Foreskin keratinocyte (primary cell): ENCODE measurements at places on chromosomes 2 and 18.

DNA sequence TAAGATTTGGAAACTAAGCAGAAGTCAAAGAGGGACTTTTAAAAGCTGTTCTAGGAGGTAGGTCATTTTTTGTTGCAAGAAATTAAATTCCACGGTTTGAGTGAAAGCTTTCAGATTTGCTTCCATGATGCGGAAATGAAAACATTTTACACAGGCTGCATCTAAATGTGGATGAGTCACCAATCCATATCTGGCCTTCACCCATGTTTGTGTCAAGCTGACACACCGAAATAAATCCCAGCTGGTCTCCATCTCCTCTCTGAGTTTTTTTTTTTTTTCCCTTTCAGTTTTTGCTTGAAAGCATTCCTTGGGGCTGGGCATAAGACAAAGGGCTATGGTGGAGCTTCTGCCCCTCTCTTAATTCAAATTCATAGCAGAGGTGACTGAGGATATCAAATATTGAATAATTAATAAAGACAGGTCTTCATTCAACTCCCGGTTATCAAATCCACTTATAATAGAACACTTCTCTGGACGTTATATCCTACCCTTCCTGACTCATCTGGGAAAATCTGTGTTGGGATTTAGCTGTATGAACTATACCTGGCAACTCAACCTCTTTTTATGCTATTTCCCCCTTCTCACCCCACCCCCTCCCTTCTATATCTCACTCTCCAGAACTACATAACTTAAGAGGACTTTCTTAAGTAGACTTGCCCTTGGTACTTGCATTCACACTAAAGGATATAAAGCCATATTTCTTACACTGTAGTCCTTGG lies 558.3 kb upstream of the GCFC2 start:
- DNase-seq, result peak; percentile 14

GRCh38 chr18:12059334-12060181 lies 34.1 kb upstream of the ANKRD62 start:
- DNase-seq, result no peak

DNA sequence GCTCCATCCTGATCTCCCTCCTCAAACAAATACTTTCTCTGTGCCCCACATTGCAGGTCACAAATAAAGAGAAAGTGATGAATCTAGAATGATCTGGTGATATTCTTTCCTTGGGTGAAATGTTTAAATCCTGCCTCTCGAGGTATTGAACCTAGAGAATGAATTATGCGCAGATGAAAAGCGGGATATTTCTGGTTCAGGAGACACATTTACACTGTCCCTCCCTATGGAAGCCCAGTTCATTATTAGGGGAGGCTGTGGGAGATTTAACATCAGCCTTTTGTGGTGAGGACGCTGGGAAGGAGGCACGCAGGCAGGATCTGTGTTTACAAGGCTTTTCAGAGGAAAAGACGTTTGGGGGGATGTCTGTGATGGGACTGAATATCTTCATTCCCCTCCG lies 20.6 kb downstream of the MAPRE2 start:
- no peak for DNase-seq

GRCh38 chr2:207258263-207258991 lies 92.7 kb upstream of the KLF7 start:
- DNase-seq, result peak; percentile 92

- no peak for DNase-seq
Observed at GRCh38 chr2:3633982-3634595, 23.9 kb upstream of the ALLC start.

- peak; percentile 67 for DNase-seq
Observed at GRCh38 chr2:191165176-191165643, 14.4 kb upstream of the STAT4 start.

DNA sequence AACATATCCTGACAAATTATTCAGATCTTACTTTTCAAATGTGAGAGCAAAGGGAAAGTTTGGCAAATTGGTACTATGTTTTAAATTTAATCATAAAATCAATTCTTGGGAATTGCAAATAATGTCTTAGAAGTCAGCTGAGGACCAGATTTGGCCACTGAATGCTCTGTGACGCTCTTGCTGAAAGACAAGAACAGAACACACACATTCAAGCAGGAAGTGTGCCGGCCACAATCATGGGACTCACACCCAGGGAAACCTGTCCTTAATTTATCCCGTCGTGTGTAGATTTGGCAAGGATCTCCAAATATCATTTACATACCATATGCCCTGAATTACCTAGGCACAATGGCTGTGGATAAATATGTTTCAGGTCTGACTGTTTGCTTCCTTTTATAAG lies 253.1 kb downstream of the TCF4 start:
- DNase-seq, result no peak

DNA sequence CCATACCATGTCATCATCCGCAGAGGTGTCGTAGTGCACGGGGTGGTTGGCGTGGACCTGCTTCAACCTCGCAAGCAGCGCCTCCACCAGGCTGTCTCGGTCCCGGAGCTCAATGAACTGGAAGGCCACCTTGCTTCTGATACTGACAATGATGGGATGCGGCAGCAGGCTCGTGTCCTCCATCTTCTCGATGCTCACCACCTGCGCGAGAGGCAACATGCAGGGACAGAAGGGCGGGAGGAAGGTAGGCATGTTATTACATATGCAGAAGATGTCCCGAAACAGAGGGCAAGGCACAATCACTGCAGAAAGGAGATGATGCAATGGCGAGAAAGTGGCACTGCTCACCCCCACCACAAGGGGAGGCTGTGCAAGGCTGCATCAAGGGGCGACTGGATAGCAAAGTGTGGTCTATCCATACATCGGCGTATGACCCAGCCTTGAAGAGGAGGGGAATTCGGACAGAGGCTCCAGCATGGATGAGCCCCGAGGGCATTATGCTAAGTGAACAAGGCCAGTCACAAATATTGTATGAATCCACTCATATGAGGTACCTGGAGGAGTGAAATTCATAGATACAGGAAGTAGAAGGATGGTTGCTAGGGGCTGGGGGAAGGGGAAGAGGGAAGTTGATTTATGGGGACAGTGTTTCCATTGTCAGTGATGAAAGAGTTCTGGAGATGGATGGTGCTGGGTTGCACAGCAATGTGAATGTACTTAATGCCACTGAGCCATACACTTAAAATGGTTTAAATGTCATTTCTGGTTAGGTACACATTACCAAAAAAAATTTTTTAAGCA lies 36.6 kb downstream of the RPL31 start:
- DNase-seq, result peak; percentile 17

- peak; percentile 97 for DNase-seq
Observed at GRCh38 chr2:12507295-12507694, 209.4 kb upstream of the TRIB2 start.

DNA sequence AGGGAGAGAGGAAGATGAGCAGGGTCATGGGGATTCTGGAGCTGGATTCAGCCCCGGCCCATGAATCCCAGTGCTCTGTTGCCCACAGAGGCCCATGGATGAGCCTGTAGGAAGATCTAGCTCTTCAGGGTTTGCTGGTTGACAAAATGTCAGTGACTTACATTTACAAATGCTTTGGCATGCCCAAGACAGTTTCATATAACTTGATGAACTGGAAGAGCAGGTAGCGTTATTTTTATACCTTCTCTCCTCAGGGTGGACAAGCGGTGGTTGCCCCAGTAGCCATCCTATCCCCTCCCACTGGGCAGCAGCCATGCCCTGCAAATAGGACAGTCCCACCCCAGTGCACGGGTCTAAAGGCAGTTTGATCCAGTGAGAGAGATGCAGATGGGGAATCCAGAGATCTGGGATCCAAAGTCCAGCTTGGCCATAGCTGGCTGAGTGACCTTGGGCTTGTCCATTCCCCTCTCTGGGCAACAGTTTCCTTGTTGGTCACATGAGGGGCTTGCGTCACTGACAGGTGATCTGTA lies 21.5 kb upstream of the KCNK3 start:
- DNase-seq, result no peak

DNA sequence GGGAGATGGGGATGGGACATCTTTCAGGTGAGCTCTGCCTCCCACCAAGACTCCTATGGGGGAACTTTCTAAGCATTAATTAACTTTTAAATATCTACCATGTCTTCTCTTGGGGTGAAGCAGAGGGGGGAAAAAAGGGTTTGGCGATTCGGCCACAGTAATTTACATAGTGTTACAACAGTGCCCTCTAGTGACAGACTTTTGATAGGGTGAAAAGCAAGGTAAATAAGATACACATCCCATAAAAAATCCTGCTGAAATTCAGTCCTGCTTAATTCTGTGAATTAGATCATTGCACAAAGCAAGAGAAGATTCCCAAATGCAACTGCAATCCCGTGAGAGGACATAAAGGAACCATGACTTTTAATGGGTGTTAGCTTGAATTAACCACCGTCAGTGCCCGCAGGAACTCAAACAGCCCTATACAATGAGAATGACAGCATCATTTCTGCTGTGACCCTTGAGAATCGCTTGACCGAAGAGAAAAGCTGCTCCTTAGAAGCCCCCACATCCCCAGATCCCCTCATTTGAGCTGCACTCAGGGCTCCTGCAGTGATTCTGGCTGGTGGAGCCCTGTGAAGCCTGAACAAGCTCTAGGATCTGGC lies 32.8 kb downstream of the FAM124B start:
- DNase-seq, result peak; percentile 32

GRCh38 chr2:163266772-163267171 lies 428.2 kb upstream of the KCNH7 start:
- peak; percentile 94 for DNase-seq

- DNase-seq, result no peak
Observed at GRCh38 chr2:217804791-217805667, 197.8 kb downstream of the TNS1 start.

DNA sequence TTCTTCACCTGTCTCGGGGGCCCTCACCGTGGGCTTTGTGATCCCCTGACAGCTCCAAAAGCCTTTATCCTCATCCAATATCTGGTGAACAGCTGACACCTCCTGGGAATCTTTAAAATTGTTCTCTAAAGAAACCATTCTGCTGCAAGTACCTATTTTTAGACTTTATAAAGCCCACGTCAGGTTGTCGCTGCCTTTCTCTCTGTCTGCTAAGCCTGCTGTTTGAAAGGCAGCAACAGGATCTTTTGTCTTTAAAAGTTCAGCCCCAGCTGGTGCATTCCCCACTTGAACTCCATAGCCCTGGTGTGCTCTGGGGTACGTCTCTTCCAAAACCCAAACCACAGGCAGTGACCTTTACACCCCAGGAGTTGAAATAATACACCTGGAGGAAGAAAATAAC lies 145.0 kb downstream of the NEDD4L start:
- no peak for DNase-seq

DNA sequence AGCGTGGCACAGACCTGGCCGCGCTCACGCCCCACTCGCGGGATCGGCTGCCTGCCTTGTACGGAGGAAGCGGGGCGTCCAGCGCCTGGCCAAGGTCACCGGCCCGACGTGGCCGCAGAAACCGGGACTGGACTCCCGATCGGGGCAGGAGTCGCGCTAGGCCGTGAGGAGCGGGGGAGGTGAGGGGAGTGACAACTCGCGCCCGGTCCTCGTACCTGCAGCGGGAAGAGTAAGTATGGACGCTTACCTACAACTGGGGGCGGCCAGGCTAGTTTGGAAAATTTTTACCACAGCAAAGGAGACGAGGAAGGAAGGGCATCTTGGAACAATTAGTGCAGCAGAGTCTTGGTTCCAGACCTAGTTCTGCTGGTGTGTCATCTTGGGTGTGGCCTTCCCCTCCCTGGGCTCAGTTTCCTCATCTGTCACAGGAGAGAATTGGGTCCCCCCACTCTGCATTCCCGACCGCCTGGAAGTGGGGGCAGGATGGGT lies 693 bp downstream of the UBE2F start:
- DNase-seq, result no peak

GRCh38 chr2:231104115-231104713 lies 20.6 kb downstream of the HTR2B start:
- DNase-seq, result no peak

DNA sequence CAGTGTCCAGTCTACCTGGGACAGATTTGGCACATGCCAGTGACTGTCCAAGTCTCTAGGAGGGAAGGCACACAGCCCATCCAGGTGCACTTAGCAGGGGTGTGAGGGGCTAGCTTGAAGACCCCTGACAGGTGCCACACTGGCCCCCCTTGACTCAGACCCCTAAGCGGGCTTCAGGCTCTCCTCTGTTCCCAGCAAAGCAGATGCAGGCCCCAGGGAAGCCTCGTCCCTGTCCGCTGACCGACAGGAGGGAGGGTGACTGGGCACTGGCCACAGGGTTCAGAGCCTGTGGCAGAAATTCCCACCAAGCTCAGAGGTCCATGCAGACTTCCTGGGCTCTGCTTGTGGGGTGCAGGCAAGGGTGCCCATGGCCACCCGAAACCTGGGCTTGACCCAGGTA lies 239.8 kb upstream of the MYT1L start:
- DNase-seq, result no peak

DNA sequence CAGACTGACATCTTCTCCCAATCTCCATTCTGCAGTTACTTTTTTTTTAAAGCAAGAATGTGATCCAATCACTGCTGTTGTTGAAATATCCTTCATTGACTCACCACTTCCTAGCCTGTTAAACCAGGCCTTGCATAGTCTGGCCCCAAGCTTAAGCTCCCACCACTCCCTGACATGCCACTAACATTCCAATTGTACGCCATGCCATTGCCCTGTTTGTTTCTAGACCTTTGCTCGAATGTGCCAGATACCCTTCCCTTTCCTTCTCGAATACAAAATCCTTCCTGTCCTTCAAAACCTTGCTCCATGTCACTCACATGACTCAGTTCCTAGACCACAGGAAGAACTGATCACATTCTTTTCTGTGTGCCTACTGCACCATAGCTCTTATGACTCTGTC lies 224.2 kb downstream of the CYRIA start:
- DNase-seq, result no peak

DNA sequence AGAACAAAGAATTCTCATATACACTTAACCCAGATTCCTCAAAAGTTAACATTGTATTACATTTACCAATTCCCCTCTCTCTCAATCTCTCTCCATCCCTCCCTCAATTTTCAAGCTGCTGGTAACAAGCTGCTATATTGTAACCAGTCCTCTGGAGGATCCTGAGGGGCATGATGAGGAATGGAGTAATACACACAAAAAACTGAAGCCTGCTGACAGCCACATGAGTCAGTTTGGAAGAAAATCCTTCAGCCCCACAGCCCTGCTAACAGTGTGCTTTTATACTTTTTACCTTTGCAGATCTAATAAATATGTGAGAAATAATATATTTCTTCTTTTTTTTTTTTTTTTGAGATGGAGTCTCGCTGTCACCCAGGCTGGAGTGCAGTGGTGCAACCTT lies 165.7 kb upstream of the RAB12 start:
- no peak for DNase-seq

- no peak for DNase-seq
Observed at GRCh38 chr18:7608781-7609201, 41.7 kb downstream of the PTPRM start.

DNA sequence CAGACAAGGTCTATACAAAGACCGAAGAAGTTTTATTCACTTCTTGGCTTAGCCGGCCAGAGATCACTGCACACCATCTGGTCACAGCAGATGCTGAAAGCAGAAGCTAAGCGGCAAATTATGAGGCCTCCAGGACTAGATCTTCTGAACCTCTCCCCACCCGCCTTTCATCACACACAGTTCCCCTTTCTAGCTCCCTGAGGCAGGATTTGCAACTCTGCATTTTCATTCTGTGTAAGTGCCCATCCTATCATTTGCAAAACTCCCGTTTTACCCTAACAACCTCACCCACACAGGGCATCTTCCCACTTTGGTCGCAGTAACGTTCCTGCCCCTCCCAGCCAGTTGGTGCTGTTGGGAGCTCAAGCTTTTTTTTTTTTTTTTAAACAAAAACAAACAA lies 3.1 kb upstream of the MOB1A start:
- no peak for DNase-seq
